ENCODE measurements at places on chromosomes 3 and 15.

- DNase-seq, result no peak
Observed at GRCh38 chr3:123909785-123910184, 25.7 kb upstream of the MYLK start.

DNA sequence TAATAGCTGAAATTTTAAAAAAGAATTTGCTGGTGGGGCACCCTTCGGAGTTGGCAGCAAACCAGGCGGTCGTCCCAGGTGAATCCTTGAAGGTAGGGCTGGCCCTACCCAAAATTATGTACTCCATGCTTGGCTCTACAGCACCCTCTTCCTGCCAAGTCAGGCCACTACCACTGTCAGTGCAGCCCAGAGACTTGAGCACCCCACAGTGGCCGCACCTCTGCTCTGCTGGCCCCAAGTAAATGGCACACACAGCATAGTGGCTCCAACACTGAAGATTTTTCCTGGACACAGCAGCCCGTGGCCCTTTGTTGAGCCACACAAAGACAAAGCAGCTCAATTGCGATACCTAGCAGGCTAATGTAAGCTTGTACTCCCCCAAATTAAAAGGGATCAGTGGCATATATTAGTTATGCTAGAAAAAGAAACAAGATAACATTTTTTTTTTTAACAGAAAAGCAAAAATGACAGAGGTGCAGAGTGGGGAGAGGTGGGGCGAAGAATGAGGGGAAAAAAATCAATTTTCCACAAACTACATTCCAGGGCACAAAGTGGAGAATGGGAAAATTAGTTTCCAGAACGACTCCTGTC lies 250.5 kb downstream of the UACA start:
- no peak for DNase-seq

DNA sequence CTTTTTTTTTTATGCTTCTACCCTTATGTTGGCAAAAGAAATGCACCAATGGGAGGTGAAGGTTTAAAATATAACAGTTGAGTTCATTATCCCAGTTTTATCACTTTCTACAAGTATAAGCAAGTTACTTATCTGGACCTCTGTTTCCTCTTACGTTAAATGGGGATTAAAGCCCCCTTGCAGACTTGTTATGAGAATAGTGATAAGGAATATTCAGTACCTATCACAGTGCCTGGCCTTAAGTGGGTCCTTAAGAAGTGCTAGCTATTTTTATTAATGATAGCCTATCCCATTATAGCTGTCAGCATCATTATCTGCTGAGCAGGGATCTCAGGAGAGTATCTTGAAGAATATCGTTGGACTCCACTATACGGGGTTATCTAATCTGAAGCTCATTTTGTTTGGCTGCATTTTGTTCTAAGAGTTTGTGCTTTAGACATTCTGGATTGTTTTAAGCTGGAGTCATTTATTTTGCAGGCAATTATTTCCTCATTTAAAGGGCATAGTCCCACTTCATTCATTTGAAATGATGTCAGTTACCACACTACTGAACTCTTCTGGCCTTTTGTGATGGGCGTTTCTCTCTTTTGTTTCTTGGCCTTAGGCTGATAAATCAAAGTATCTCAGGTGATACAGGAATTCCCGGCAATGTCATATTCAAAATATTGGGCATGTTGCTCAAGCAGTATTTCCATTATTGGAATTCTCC lies 28.8 kb downstream of the RAB8B start:
- DNase-seq, result no peak

- DNase-seq, result no peak
Observed at GRCh38 chr3:71725271-71725991, at the start of gene EIF4E3. EIF4E3 (minus strand) TSS chr3:71725402; CDS start chr3:71725367, 35 bp downstream.

All from fibroblast of skin of left biceps (primary cell).